ENCODE measurements at places on chromosomes 4 and X. TPM values are rescaled to one million over a fixed set of nuclear protein-coding genes. Genes with fewer than 3 reads are reported as not detected.

The IQCM gene
- total RNA-seq: 7.4 TPM

The TECRL gene
- total RNA-seq: not detected

The NBDY gene
- total RNA-seq: 30.9 TPM

The POF1B gene
- 0.25 TPM for total RNA-seq

The CCDC160 gene
- 2.0 TPM for total RNA-seq

The SASH3 gene
- 2.0 TPM for total RNA-seq

The HTR2C gene
- 0.12 TPM for total RNA-seq

The PPM1K gene
- total RNA-seq: 76.5 TPM

The TAPT1 gene
- total RNA-seq: 46.1 TPM

The RAB9B gene
- 3.0 TPM for total RNA-seq

The GPR173 gene
- 2.8 TPM for total RNA-seq

The RTL5 gene
- total RNA-seq: 25.4 TPM

The BANK1 gene
- total RNA-seq: 10.0 TPM

The TMEM255A gene
- total RNA-seq: 0.87 TPM

The BEX2 gene
- 88.9 TPM for total RNA-seq

The SPANXC gene
- 3.5 TPM for total RNA-seq

The UGT2B17 gene
- not detected for total RNA-seq

The PPEF2 gene
- total RNA-seq: 0.71 TPM

The SPP1 gene
- total RNA-seq: 5.0 TPM

The SPANXA1 gene
- not detected for total RNA-seq

The CORIN gene
- 6.1 TPM for total RNA-seq

The GPC3 gene
- 5.4 TPM for total RNA-seq

The CENPVL3 gene
- total RNA-seq: 24.6 TPM

The ENPEP gene
- 2.4 TPM for total RNA-seq

The SLC2A9 gene
- 7.5 TPM for total RNA-seq

The PHEX gene
- total RNA-seq: 0.37 TPM

The ADH1C gene
- total RNA-seq: 2.4 TPM

The TASL gene
- total RNA-seq: not detected

The CFAP99 gene
- total RNA-seq: 30.5 TPM

The LNX1 gene
- 4.3 TPM for total RNA-seq

The RADX gene
- 7.4 TPM for total RNA-seq

The RHOH gene
- 1.2 TPM for total RNA-seq

The COX7B2 gene
- 14.3 TPM for total RNA-seq

The GAGE13 gene
- 5.1 TPM for total RNA-seq

The SPATA4 gene
- 88.7 TPM for total RNA-seq

The UCP1 gene
- total RNA-seq: 0.79 TPM

The RHOXF2 gene
- total RNA-seq: 12.1 TPM

The PRKG2 gene
- total RNA-seq: 1.7 TPM

The FATE1 gene
- 890 TPM for total RNA-seq
